HCEC 1CT (cell line): ENCODE measurements at places on chromosomes 5 and 9.

GRCh38 chr5:885529-885928 is 7.1 kb downstream of the BRD9 start:
- DNase-seq = no peak

DNA sequence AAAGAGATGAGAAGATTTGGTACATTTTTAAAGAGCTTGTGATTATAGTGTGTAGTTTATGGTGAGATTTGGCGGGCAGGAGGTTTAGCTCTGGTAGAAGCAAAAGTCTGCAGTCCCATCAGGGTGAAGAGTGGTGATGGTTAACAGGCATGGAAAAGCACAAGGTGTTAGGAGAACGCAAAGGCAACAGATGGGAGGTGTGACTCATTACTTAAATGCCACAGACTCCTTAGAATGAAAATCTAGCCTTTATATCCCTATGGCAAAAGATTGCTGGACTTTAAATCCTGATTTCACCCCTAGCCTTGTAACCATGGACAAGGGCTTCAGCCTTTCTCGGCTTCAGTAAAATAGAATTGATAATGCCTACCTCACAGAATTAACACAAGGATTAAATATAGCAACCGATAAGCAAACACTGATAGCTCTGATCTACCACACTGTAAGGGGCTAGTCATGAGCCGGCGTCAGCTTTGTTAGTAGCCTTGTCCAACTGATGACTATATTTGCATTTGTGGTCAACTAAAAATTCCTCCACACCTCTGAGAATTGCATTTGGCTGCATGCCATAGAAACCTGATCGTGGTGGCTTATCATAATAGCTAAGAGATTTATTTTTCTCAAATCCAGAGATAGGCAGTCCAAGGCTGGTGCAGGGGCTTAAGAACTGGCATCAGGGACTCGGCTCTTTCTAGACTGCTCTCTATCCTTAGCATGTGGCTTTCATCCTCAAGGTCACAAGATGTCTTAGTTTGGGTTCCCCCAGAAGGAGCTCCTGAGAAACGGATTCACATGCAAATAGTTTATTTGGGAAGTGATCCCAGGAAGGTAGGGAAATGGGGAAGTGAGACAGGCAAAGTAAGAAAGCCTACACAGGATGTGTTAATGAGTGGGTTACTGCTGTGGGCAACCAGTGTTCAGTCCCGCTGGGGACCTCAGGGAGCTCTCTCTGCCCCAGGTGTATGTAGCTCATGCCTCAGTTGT is 19.6 kb downstream of the MFAP3 start:
- DNase-seq = no peak

DNA sequence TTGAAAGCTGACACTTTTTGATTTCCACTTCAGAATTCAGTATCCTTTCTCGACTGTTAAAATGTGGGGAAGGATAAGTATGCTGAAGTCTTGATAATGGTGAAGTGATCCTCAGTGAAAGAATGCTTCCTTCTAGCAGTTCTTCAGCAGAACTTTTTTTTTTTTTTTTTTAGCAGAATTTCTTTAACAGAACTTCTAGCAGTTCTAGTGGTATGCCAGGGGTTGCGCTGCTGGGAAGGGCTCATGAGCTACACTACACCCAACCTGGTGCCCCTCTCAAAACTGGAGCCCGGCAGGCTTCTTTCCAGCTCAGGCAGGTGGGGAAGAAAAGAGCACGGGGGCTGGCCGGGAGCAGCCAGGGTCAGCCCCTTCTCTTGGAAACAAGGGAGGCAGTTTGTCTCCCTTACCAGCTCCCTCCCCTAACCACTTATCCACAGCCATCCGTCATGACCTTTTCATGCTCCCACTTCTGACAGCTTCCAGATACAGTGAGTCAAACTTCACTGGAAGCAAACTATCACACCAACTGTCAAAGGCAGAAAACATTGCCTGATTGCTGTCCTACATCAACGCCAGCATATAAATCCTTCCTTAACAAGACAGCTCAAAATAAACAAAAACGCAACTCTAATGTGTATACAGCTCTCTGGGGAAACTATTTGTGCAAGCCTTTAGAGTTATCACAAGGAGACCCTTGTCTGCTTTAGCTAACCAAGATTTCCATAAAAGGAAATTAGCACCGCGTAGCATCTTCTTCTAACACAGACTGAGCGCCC is 211.5 kb downstream of the GAPVD1 start:
- DNase-seq = peak; percentile 55

DNA sequence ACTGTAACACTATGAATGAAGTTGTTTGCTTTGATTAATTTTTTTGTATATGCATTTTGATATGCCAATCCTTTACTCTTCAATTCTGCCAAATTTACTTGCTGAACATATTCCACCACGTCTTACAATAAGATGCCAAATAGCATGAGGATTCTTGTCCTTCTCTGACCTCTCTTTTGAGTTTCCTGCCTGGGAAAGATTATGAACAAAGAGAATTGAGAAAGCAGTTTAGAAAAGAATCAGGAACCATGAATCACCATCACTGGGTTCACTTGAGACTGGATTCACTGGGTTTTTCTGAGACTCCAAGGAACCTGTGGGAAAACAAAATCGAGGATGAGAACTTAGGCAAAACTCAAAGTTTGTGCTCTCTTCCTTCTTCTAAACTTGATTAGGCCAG is 256.5 kb downstream of the CETN3 start:
- DNase-seq = no peak

GRCh38 chr5:82356021-82356420 is 77.9 kb upstream of the RPS23 start:
- no peak for DNase-seq

- DNase-seq = no peak
These were observed 119.1 kb downstream of the MAPKAP1 start for GRCh38 chr9:125587819-125588460.

GRCh38 chr5:86968301-86968753 is 299.4 kb upstream of the RASA1 start:
- DNase-seq = peak; percentile 65

GRCh38 chr9:12817702-12818101 is 42.9 kb downstream of the LURAP1L start:
- DNase-seq = no peak

DNA sequence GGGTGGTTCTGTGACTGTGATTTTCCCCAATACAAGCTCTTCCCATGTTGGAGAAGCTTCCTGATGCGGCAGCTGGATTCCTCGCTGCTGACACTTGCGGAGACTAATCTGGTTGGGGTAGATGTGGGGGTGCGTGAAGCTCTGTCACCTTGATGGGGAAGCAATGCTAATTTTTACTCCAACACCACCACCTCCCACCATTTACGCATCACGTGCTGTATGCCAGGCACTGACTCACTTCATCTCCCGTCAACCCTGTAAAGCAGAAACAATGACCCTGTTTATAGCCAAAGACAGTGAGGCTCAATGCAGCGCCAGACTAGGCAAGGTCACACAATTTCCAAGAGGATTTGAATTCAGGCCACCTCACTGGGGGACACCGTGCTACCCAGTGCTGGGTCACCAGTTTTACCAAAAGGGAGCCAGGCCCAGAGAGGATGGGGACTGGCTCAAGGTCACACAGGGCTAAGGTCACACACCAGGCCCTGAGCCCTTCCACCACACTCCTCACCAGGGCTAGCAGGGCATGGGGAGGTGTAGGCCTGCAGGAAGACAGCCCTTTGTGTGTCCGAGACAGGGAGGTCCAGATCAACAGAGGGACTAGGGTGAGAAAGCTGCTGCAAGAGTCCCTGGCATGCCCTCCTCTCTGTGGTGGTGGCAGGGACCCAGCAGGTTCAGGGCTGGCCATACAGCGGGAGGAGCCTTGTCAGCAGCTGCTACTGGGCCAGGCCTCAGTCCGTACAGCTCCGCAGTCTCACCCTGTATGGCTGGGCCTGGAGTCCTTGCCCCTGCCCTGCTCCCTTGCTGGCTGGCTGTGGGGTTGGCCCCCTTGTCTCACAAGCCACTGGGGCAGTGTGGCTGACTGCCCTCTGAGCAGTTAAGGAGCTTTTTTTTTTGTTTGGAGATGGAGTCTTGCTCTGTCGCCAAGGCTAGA is 3.3 kb downstream of the STKLD1 start:
- DNase-seq = no peak

GRCh38 chr5:175775416-175775815 is 96.0 kb upstream of the CPLX2 start:
- DNase-seq = no peak

DNA sequence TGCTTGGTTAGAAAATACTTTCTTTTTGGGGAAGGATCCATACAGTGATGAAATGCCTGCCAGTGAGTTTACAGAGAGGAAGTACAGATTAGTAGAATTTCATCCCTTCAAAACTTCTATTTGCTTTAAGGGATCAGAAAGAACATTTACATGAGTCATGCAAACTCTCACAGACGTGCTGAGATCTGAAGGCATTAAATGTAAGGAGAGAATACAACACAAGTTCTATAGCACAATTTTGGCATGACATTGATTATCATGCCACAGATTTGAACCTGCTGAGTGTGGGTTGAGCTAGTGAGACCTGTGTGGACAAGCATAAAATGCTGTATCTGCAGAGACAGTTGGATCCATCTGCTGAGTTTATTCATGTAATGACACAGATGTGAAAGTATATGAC is 613.6 kb upstream of the SEMA6A start:
- DNase-seq = no peak

DNA sequence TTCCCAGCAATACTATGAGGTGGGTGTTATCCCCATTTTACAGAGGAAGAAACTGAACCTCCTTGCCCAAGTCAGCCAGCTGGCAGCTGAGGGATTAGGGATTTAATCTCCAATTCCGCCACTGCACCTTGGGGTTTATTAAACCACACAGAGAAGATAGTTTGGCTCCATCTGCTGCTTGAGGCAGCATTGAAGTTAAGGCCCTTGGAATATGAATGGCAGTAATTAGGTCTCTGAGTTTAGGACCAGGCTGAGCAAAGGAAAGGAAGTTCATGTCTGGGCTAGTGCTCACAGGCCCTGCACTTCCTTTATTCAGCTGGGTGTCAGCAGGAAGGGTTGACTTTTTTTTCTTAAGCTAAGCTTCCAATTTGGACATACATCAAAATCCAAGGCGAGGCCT is 86.9 kb upstream of the GDNF start:
- DNase-seq = peak; percentile 1

GRCh38 chr5:159343295-159344094 is 13.2 kb upstream of the IL12B start:
- no peak for DNase-seq

- no peak for DNase-seq
These were observed 28.5 kb upstream of the ABO start for GRCh38 chr9:133303266-133304157.

DNA sequence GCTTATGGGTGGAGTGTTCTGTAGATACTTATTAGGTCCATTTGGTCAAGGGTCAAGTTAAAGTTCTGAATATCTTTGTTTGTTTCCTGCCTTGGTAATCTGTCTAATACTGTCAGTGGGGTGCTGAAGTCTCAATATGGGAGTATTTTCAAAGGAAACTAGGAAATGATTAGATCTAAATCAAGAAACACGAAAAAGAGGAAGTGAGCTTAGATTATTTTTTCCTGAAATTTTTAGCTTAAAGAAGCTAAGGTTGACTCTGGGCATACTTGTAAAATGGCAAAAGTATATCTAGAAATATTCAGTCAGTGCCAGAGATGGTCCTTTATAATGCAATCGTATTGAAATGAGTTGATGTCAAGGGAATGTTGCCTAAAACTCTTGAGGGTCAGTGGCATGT is 313.5 kb downstream of the ICE1 start:
- no peak for DNase-seq

DNA sequence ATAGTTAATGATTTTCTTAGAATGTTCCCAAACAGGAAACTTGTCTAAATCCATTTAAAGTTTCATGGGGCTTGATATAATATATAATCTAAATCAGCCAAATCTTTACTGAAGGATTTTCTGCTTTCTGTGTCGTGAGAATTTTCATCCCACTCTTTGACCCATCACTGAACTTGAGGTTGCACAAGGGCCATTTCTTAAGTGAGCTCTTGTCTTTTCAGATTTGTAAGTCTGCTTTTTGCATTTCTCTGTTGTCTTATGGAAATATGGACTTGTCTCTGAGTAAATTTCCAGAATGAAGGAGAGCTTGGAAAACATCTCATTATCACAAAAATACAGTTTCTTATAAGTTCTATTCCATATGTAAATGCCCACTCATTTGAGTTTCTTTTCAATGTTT is 149.2 kb upstream of the ARRDC3 start:
- DNase-seq = no peak

- DNase-seq = no peak
These were observed 134.6 kb downstream of the OLFM1 start for GRCh38 chr9:135221951-135222631.
